ENCODE measurements at places on chromosomes 12 and 14.

DNA sequence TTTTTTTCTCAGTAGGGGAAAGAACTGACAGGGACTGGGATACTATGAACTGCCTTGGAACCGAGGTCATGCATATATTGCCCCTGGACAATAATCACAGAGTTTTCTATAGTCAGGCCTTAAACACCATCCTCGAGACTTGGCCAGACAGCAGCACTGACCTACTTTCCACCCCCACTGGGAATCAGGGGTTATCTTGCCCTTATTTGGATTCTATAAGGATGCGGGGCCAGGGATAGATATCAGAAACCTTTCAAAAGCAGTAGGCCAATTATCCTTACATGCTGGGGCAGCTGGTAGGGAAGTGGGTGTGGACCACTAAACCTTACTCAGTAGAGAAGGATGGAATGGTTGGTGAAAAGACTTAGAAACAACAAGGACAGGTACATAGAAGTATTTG, 2.0 kb downstream of the ZNF219 start:
- no peak for DNase-seq

- DNase-seq = no peak
Measured at GRCh38 chr14:91749868-91750267, 18.0 kb upstream of the CATSPERB start.

GRCh38 chr12:102616692-102617091, 136.3 kb upstream of the IGF1 start:
- DNase-seq = no peak

DNA sequence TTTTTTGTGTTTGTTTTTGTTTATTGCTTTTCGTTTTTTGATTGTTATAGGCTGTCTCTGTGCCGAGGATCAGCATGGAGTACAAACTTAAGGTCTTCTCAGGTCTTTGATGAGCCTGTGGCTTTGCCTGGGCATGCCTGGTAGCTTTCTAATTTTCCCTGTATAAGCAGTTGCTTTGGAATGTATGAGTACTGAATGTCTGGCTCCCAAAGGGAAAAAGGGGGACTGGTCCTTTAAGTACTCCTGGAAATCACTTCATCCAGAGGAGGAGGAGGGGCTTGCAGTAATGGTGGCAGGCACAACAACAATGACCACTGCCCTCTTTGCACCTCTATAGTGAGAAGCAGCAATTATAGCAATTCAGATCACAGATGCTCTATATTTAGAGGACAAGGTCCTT, 67.6 kb upstream of the TTC7B start:
- DNase-seq = no peak

- no peak for DNase-seq
Measured at GRCh38 chr12:116130431-116130830, 147.1 kb downstream of the MED13L start.

DNA sequence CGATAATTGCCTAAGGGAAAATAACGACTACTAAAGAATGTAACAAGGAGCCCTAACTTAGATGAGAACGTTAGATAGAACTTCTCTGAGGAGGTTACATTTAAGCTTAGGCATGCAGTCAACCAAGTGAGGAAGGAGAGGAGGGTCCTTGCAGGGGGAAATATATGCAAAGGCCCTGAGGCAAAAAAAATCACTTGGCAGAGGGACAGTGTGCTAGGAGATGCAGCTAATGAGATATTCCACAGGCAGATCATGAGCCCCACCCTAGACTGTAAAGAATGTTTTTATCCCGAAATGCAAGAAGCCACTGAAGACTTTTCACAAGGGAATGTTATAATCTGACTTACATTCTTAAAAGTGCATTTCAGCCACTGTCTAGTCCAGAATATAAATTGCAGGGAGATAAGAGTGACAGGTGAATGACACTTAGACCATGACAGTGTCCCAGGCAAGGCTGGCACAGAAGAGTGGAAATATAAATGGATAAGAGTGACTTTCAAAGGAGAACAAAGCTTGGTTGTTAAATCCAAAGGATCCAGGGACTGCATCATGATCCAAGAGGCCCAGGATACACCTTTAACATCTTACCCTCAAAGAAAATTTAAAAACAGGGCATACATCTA, 61.0 kb downstream of the PPM1H start:
- no peak for DNase-seq

GRCh38 chr12:94144781-94145180, 3.6 kb upstream of the PLXNC1 start:
- DNase-seq = no peak

DNA sequence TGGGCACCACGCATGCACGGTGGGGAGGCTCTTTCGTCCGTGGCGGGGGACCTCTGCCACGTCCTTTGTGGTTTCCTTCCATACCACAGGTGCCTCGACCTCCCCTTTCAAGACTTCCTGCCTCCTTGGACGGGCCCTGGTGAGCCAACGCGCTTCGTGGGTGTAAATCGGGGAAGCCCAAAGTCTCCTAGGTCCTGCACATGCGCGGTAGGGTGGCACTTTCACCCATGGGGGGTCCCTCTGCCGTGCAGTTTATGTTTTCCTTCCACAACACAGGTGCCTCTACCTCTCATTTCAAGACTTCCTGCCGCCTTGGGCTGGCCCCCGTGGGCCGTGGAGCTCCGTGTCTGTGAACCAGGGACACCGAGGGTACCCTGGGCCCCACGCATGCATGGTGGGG, 349.7 kb downstream of the ALG10 start:
- no peak for DNase-seq

DNA sequence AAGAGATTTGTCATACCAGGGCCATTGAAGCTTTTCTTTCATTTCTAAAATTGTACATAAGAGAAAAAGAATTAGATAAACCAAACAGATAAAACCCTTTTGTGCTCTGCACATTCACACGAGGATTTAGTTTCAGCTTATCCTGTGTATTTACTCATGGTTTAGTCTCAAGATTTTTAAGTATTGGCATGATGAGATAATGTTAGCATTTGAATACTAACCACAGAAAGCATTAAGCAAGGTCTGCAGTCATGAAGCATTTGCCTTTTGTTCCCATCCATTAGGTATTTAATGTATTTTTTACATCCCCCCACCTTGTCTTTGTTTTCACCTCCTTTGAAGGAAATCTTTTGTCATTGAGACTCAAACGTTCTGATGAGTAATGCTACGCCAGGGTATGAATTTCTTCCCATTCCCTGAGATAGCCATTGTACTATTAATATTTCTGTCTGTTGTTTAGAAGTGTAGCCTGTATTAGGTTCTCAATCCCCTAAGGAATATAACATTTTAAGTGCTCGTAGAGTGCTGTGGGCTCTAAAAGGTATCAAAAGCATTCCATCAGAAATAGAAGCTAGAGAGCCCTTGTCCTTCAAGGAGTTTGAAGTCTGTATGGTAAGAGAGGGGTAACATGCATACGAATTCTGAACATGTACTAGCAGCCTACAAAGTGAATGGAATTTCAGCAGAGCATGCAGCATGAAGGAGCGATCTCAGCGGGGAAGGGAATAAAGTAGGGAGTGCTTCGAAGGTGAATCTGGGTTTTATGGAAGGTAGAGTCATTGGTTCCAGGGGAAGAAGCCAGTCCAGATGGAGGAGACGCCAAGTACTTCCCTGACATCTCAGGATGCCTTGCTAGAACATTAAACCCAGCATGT, 22.3 kb downstream of the CRADD start:
- no peak for DNase-seq

DNA sequence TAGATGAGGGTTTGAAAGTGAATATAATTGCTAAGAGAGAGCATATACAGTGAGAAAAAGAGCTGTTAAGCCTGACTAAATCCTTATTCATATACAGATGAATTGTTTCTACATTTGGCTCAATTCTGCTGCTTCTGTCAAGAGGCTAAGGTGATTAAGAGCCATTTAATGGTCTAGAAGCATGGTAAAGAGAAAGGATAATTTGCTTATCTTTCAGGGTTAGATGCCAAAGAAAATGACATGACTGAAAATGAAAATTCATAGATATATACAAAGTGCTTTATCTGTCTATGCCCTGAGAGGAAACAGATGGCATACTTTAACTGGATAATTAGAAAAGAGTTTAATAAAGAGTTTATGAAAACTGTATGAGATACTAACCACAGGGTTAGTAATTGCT, 834.9 kb downstream of the SLC6A15 start:
- no peak for DNase-seq

DNA sequence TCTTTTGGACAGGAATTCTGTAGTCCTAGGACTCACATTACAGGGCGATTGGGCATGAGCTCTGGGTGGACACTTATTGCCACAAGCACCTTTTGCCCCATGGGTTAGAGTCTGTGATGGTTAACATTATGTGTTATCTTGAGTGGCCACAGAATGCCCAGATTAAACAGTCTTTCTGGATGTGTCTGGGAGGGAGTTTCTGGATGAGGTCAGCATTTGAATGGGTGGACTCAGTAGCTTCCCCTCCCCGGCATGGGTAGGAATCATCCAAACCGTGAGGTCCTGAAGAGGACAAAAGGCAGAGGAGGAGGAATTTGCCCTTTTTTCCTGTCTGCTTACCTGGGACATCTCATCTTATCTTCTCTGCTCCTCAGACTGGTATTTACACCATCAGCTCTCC, 85.6 kb downstream of the BMP4 start:
- DNase-seq = no peak

DNA sequence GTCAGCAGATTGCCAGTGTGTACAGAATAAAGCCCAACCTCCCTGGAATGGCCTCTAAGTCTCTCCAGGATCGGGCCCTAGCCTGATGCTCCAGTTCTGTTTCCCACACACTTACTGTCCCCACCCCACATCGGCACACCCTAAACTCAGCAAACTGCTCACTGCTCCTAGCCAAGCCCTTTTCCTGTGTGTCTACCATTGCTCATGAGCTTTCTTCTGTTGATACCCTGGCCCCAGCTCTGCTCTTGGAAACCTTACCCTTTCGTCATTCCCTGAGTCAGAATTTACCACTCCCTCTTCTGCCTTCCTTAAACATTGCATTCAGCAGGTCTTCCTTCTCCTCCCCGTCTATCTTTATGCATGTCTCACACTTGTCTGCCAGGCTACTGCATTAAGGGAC, 158.9 kb downstream of the TMX1 start:
- no peak for DNase-seq

DNA sequence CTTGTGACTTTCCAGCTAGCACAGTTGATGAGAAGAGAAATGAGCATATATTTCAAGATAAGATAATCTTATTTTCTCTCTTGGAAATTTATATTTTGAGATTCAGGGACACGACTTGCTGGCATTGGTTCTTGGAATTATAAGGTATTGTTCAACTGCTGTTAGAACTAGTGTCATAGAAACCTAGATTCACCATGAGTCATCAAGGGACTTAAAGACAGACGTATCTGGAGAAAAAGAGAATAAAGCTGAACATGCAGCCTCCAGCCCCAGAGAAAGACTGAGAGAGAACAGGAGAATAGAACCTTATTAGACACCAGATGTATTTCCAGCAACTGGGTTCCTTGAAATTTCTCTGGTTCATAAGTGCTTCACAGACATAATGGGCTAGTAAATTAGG, 194.4 kb upstream of the PPFIA2 start:
- no peak for DNase-seq

DNA sequence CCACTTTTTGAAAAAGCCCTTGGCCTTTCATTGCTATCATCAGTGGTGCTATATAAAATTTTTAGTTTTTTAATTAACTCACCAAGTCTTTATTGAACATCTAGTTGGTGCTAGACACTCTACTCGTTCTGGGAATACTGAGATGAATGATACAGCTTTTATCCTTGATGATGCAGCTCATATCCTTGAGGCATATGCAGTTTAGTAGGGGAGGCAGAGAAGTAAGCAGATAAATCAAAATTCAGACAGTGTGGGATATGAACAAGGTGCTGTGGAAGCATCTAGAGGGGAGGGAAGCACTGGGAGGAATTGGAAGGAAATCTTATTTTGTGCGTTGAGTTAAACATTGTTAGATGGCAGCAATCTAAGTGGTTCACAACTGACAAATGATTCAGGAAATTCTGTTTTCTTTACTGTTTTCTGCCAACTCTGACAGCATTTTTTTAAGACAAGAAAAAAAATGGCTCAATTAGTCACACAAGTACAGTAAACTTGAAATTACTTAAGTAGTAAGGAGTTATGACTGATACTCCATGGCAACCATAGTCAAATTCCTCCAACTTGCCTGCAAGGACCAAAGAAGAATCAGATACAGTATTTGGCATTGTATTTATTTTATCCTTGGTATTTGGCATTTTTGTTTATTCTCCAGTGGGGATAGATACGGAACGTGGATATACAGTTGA, 119.2 kb downstream of the TMTC2 start:
- no peak for DNase-seq

DNA sequence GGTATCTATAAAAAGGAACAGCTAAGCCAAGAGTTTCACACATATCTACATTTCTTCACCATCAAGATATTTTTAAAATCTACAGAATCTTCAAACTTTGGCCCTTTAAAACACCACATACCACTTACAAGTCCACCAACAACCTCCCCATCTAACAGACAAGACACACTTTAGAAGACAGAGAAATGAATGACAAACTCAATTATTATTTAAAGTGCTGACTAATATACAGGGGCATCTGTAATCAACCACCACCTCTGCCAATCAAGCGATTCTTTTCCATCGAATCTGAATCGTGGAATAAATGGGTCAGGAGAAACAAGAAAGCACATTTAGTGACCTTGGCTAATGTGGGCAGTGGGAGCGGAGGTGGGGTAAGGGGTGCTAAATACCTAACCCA, 7.7 kb downstream of the SETD3 start:
- no peak for DNase-seq

DNA sequence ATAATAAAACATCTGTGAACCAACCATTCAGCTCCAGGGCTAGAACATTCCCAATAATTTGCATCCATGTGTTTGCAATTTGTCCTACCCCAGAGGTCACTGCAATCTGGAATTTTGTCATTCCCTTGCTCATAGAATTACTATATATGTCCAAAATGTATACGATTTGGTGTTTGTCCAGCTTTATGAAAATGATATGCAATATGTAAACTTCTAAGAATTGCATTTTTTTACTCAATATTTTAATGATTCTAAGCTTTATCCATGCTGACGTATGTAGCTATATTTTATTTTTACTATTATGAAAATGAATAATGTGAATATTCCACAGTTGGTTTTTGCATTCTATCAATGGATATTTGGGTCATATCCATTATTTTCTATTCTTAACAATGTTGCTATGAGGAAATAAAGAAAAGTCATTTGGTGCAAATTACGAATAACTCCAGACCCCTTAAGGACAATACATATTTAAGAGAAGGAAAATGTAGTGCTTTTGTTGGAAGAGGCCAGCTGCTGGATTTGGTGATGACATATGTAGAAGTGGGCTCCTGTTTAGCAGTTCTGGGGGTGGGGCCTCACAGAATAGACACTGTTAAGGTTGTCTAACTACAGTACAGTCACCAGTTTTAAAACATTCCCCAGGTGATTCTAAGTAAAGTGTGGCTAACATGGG, 139.4 kb downstream of the SLC38A4 start:
- no peak for DNase-seq
